Anterior cingulate cortex (tissue), 58 donors: ENCODE measurements at places on chromosomes 7 and 10.
A peak's percentile ranks its signal among the peaks of the same experiment; 100 is the strongest.

- DNase-seq, result peak; percentile 96
These were observed at the start of gene GET4 for GRCh38 chr7:876077-876971. GET4 (plus strand) TSS chr7:876554; CDS start chr7:876646, 92 bp downstream.

DNA sequence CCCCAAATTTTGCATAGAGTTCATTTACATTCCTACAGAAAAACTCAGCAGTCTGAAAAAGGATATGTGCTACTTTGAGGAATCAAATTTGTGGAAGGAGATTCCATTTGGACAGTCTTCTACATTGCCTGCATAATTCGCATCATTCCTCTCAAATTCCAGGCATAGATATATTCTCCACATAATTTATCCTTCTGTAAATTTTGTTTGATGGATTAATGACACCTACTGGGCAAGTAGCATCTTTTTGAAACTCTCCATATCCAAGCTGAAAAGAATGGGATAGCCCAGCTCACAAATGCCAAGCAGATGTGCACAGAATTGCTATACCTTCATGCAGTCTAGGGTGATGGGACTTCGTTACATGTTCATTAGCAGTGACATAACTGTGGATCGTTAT is 515.3 kb downstream of the AUTS2 start:
- DNase-seq, result no peak

GRCh38 chr10:70479165-70479581 is 606 bp downstream of the PALD1 start:
- no peak for DNase-seq

GRCh38 chr10:44242091-44242490 is 142.8 kb downstream of the CXCL12 start:
- no peak for DNase-seq
